Right cardiac atrium (tissue), 5 donors: ENCODE measurements at places on chromosomes 7 and 10. TPM values are rescaled to one million over a fixed set of nuclear protein-coding genes. Genes with fewer than 3 reads are reported as not detected.

PHKG1 gene
- total RNA-seq = 23.6 TPM

SMKR1 gene
- total RNA-seq = not detected

COL1A2 gene
- total RNA-seq = 237 TPM

CFAP43 gene
- 0.31 TPM for total RNA-seq

ATG9B gene
- not detected for total RNA-seq

CRTAC1 gene
- total RNA-seq = 38.2 TPM

UNCX gene
- total RNA-seq = not detected

TACC2 gene
- total RNA-seq = 370 TPM

IPMK gene
- total RNA-seq = 2.6 TPM

KAT6B gene
- 47.5 TPM for total RNA-seq

CHST3 gene
- 22.6 TPM for total RNA-seq

GTF2IRD1 gene
- total RNA-seq = 20.6 TPM

HMX2 gene
- not detected for total RNA-seq

ANKRD22 gene
- not detected for total RNA-seq

MSMB gene
- not detected for total RNA-seq

FFAR4 gene
- total RNA-seq = 0.23 TPM

SLC18A3 gene
- not detected for total RNA-seq

FOXP2 gene
- total RNA-seq = 2.0 TPM

SEMA3C gene
- total RNA-seq = 40.0 TPM

PARD3 gene
- 27.8 TPM for total RNA-seq

EIF5AL1 gene
- 0.57 TPM for total RNA-seq

CTBP2 gene
- 38.3 TPM for total RNA-seq

CALHM3 gene
- total RNA-seq = not detected

CPN1 gene
- total RNA-seq = not detected

UPP1 gene
- 20.6 TPM for total RNA-seq

NEUROG3 gene
- not detected for total RNA-seq

FAM221A gene
- 4.6 TPM for total RNA-seq

SPDYE6 gene
- not detected for total RNA-seq

FASTK gene
- 82.0 TPM for total RNA-seq

MBLAC1 gene
- total RNA-seq = 3.0 TPM

AKR1C4 gene
- total RNA-seq = not detected

ANKRD30A gene
- total RNA-seq = not detected

GPR37 gene
- total RNA-seq = not detected

FAM20C gene
- 46.3 TPM for total RNA-seq

OR13A1 gene
- total RNA-seq = not detected

FAM13C gene
- total RNA-seq = 3.2 TPM

INSYN2A gene
- not detected for total RNA-seq

ATOH7 gene
- not detected for total RNA-seq

SPDYE5 gene
- not detected for total RNA-seq

ZCCHC24 gene
- total RNA-seq = 75.3 TPM

GATA3 gene
- total RNA-seq = 1.0 TPM

TMEM236 gene
- total RNA-seq = 1.0 TPM

SAMD9 gene
- 5.7 TPM for total RNA-seq

HPSE2 gene
- total RNA-seq = not detected

NEURL1 gene
- total RNA-seq = 0.17 TPM

CLEC5A gene
- total RNA-seq = 0.17 TPM

BHLHA15 gene
- 0.53 TPM for total RNA-seq

OR2A12 gene
- total RNA-seq = not detected

CALML3 gene
- not detected for total RNA-seq
